ENCODE measurements at places on chromosomes 11 and 22.

DNA sequence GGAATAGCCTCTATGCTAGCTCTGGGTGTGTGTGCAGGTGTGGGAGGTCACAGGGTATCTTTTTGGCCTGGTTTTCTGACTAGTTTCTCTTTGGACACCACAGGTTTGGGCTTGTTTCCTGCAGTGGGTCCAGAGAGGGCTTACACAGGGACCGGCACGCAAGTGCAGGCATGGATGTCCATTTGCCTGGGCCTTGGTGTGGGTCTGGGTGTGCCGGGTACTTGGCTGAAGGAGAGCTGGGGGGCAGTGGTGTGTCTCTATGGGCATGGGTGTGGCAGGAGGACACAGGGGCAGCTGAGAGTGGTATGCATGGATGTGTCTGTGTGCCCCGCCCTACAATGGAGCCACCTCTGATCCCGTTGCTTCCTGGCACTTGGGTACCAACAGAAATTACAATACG lies 7.5 kb upstream of the KCNJ11 start:
- no peak for DNase-seq

GRCh38 chr11:71324788-71325417 lies 72.5 kb upstream of the SHANK2 start:
- DNase-seq = no peak

- no peak for DNase-seq
These were observed 907.1 kb downstream of the DLG2 start for GRCh38 chr11:84719935-84720577.

GRCh38 chr11:112565551-112565950 lies 304.9 kb upstream of the PLET1 start:
- DNase-seq = no peak

- DNase-seq = no peak
These were observed 11.9 kb upstream of the NXF1 start for GRCh38 chr11:62817129-62817528.

- no peak for DNase-seq
These were observed 6.2 kb downstream of the MYO18B start for GRCh38 chr22:25748140-25748539.

DNA sequence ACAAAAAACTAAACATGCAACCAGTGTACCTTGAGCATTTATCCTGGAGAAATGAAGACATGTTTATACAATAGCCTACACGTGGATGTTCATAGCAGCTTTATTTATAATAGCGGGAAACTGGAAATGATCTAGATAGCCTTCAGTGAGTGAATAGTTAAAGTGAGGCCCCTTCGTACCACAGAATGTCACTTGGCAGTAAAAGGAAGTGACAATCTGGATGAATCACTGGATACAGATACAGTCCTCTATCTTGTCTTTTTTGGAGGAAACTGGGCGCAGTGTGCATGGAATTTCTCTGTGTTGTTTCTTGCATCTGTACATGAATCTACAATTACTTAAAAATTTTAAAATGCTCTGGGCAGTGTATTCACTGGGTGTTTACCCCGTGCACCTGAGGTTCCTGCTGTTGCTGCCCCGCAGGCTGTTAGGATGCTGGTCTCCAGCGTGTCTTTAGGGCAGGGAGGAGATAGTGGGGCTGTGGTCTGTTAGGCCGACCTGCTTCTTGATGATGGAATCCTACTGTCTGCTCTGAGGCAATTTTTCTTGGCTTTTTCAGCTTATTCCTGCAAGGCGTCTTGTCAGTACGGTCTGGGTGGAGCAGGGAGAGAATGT lies 23.2 kb downstream of the DERL3 start:
- DNase-seq = no peak

- DNase-seq = no peak
These were observed 17.8 kb downstream of the CD82 start for GRCh38 chr11:44583353-44583669.

DNA sequence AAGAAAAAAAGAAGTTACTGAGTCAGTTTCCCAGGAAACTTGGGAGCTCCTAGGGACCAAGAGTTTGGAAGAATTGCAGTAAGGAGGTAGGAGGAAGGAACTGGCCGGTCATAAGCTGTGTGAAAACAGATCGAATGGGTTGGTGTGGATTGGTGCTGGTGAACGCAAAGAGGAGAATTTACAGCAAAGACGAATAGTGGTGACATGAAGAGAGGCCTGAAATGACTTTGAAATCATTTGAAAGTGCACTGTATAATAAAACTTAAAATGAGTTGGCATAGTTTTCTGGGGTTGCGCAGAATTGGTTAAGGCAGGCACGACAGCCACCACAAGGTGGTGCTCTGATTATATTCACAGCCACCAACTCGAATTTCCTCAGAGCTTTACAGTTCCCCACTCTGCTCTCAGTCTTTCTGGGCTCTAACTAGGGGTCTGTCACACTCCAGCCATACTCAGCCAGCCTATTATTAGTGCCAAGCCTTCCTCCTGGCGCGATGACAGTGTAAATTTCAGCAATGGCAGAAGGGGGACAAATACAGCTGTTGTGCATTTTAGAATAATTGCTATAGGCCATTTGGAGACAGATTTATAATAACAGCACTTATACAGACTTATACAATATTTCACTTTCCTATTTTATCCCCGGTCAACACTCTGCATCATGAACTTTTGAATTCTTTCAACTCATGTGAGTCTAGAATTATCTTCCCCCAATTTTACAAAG lies 8.3 kb upstream of the HTR3B start:
- no peak for DNase-seq

DNA sequence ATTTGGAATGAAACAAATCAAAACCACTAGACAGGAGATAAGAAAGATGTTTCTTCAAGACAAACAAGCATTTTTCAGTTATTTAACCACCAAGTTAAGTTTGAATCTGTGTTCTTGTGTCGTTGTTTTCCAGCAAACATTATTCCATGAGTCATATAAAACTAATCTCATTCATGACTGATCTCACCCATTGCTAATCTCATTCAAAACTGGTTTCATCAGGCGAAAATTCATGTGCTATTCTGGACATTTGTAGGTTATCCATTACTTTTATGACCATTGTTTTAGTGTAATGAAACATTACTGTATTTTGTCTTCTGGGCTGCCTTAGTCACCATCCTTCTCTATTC lies 221.8 kb downstream of the DDX10 start:
- no peak for DNase-seq

DNA sequence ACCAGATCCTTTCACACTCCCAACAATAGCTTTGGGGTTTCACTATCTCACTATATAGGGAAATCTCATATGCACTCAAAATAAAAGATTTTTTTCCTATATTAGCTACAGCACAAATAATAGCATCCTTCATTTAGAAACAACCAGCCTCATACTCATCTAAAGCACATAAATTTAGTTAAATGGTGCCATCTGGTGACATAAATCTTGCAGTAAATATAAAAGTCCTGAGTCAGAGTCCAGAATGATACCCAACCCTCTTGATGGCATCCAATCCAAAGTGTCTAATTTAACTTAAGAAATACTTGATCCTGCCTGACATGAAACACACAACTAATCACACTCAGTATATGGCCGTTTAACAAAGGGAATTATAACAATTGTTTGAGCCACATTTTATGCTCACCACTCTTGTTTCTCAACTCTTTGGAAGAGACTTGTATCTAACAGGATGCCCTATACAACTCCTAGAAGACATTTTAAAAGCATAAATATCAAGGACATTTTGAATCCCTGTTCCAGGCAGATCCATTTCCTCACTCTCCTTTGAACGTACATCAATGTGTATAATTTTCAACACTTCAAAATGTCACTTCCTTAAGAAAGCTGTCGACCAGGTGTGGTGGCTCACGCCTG lies 36.2 kb downstream of the DLG2 start:
- no peak for DNase-seq

DNA sequence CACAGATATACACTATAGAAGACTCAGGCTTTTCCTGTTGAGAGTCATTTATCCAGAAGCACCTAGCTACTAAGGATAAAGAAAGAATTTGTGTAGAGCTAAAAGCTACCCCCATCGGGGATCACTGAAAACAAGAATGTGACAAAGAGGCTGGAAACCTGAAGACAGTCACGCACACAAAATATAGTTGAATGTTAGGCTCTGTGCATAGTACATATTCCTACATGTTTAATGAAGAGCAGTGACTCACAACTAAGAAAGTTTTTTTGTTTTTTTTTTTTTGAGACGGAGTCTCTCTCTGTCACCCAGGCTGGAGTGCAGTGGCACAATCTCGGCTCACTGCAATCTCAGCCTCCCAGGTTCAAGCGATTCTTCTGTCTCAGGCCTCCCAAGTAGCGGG lies 8.4 kb downstream of the OR10V1 start:
- DNase-seq = no peak

DNA sequence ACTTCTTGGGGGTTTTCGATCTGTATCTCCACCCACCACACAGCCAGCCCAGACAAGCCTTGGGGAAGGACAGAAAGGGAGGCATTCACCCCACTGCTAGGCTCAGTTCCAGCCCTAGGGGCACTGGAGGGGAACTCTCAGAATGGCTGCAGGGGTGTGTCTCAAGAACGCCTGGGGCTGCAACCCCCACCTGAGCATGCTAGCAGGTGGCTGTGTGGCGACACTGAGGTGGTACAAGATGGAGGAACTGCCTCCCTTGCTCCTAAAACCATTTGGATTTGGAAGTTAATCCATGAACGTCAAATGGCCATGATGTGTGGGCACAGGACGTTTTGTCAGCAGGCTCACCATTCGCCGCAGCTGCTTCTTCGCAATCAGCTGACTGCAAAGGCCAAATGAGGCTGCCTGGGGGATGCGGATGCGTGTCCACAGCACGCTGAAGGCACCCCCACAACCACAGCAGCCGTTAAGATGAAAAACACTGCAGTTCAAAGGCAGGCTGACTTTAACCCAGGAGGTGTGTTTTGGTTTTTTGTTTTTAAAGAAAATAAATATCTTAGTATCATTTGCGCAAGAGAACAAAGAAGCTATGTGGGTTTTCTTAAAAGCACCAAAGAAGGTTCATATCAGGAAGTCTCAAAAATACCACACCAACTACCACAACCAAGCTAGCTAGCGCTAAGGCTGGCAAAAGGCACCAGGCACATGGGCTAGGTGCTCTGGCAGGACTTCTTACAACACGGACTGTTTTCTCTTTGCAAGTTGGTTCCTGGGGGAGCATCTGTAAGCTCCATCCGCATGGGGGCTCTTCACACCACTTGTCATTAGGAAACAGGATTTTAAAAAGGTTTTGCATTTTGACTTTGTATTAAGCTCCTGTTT lies 22.2 kb upstream of the NAP1L4 start:
- DNase-seq = peak; percentile 55

DNA sequence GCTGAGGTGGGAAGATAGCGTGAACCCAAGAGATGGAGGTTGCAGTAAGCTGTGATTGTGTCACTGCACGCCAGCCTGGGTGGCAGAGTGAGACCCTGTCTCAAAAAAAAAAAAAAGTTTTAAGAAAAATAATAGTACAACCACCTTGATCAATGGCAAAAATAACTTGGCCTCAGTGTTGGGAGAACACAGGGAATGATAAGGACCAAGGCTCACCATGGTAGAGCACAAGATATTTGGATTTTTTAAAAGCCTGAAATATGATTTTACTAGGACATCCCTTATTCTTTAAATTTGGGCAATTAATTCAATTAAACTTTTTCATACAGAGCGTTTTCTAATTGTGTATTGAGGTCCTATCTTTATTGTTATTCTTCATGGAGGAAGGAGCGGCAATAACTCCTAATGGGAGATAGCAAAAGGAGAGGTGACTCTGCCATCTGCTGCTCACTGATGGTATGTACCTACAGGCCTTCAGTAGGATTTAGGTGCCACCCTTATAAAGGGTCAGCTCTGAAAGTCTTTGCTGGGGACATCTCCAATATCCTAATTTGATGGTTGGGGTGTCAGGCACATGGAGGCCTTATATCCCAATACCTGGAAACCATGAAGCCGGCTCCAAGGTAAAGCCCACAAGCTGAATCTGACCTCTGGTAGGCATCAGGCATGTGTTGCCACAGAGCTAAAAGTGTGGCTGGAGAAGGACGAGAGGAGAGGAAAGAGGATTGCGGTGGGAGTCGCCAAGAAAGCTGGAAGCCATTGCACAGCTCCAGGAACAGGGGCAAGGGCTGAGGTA lies 21.9 kb upstream of the POLD3 start:
- DNase-seq = no peak

GRCh38 chr11:61104963-61105362 lies 2.7 kb downstream of the CD5 start:
- no peak for DNase-seq

DNA sequence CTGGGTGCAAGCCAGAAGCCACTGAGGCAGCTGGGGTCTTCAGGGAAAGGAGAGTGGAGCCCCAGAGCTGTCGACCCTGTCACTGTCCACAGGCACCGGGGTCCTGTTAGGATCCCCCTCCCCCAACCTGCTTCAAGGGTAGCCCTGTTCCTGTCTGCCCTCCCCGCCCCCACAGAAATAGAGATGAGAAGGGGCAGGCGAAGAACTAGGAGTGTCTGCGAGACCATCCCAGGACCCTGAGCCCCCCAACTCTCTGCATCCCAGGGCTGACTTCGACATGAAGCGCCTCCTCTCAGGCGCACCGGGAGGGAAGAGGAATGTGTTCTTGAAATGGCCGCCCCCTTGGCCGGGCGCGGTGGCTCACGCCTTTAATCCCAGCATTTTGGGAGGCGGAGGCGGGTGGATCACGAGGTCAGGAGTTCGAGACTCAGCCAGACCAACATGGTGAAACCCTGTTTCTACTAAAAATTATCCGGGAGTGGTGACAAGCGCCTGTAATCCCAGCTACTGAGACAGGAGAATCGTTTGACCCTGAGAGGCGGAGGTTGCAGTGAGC lies 607 bp upstream of the ZNF70 start:
- DNase-seq = no peak

DNA sequence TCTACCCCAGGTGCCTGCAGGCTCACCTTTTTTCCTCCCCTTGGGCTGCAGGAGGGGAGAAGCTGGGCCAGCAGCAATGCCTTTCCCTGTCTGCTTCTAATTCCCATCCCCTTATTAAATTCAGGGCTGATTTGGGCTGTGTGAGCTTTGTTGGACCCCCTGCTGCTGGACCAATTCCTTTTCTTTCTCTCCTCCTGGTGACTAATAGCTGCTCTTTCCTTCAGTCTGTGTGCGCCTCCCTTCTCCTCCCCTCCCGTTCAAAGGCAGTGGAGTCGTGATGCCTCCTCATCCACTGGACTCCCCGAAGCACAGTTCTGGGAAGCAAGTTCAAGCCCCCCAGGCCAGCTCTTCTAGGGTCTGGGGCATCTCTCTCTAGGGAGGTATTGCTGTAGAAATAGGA lies 567.9 kb upstream of the CADM1 start:
- no peak for DNase-seq

- DNase-seq = no peak
These were observed 572.5 kb downstream of the BRD1 start for GRCh38 chr22:49255154-49255553.

- no peak for DNase-seq
These were observed 48.4 kb downstream of the PDE2A start for GRCh38 chr11:72625691-72626413.

GRCh38 chr11:28632338-28632737 lies 524.1 kb downstream of the METTL15 start:
- no peak for DNase-seq

GRCh38 chr11:26583550-26583949 lies 11.5 kb upstream of the MUC15 start:
- DNase-seq = no peak

- no peak for DNase-seq
These were observed 24.7 kb downstream of the PLEKHA7 start for GRCh38 chr11:16989554-16989953.

GRCh38 chr11:12090061-12090591 lies 20.3 kb upstream of the MICAL2 start:
- no peak for DNase-seq

- DNase-seq = no peak
These were observed 99.5 kb downstream of the RDX start for GRCh38 chr11:110196884-110197420.

All from stimulated activated CD8-positive, alpha-beta memory T cell treated with anti-CD3 and anti-CD28 coated beads, Interleukin-2, amount 100 ng/mL, for 1 hour (primary cell).